ENCODE measurements at places on chromosomes 1 and 21.
A peak's percentile ranks its signal among the peaks of the same experiment; 100 is the strongest.

- DNase-seq = no peak
These were observed 86.7 kb downstream of the CCDC185 start for GRCh38 chr1:223479718-223480425.

- DNase-seq = peak; percentile 90
These were observed 32.0 kb downstream of the MAP7D1 start for GRCh38 chr1:36187800-36188593.

- DNase-seq = no peak
These were observed 237.8 kb downstream of the LTN1 start for GRCh38 chr21:28754862-28755261.

DNA sequence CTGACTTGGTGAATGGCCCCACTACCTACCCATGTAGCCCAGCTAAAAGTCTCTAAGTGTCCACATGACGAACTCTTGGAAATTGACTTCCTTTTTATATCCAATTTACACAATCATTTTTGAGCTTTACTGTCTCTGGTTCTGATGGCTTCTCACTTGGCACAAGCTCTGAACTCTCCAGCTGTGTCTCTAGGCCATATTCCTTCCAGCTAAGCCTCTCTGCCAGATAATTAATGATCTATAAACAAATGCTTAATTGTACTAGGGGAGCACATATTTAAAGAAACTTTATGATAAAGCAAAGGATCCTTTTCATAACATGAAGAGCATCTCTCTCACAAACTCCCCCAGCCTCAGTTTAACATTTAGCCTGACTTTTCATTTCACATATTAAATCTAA is 16.3 kb upstream of the BEND5 start:
- DNase-seq = no peak

DNA sequence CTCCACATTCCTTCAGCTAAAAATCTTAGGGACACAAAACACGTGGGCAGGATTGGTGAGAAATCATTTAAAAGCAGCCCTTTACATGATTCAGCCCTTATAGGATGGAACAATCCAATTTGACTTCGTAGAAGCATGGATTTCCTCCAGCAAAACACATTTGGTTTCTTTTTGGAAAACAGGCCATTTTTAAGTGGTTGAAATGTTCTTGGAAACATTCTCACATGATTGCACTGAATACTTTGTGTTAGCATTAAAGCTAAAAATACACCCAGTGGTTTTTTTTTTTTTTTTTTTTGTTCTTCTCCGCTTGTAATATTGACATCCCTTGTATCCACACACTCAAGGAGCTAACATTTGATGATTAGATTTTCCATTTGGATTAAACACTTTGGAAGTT is 42.1 kb upstream of the ABCG1 start:
- no peak for DNase-seq

DNA sequence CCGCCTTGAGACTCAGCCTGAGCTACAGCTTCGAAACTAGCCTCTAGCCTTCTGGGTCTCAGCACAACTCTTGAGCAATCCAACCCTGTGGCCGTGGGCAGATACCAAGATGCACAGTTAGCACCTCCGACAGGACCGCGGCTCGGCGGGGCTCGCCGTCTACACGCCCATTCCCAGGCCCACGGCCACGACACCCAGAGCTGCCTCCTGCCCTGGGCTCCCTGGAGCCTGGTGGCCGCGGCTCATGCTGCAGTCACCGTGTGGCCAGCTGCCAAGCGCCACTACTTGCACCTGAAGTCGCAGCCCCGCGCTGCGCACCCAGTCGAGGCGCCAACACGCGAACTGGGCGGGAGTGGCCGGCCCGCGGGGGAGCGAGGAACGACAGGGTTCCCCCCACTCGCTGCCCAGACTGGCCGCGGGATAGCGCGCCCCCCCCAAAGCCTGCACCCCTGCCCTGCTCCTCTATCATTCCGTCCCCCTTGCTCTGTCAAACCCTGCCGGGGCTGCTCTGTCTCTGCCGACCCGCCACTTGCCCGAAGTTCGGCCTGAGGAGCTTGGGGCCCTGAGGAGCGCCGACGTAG is 729 bp upstream of the CDCA8 start:
- peak; percentile 34 for DNase-seq

DNA sequence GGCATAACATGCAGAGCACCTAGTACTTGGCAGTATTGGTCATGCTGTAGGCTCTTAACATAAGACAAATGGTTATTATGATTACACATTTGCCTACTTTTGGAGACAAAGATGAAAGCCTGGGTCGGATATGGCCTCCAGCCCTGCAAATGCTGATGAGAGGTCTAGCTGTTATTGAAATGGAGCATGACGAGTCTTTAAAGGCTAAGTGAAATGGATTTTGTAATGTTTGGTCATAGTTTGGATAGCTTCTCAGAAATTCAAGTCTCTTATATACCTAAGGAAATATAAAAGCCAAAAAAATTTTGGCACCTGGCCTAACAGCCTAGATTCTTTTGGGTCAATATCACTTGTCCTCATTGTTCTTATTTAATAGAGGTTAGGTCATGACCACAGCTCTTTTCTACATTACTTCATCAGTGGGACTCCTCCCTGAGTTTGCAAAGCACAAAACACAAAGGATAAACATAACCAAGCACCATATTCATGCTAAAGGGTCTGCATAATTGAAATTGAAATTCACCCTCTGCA is 69.2 kb upstream of the WLS start:
- DNase-seq = no peak

DNA sequence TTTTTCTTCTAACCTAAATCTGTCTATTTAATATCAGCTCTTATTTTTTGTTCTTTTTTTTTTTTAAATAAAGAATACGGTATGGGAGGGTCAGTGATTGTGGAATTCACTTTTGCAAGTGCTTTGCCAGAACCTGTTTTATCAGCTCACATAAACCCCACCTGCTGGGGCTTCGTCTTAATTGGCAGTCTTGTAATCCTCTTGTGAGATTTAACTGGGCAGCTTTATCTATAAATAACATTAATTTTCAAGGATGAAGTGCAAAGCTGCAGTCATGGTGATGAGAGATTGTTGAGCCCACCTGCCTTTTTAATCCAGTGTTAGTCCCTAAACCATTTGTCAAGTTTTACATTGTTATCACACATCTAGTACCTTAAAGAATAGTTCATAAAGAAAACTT is 18.2 kb upstream of the PDC start:
- DNase-seq = no peak

GRCh38 chr1:31346785-31347184 is 26.1 kb downstream of the FABP3 start:
- no peak for DNase-seq
